ENCODE measurements at places on chromosomes 13 and 19.

GRCh38 chr13:39897636-39898035, 242.2 kb downstream of the COG6 start:
- no peak overlapping the region for H3K4me3 ChIP-seq
- H3K27ac ChIP-seq = no peak overlapping the region
- H3K4me1 ChIP-seq = no peaks in the 10 kb centered on the region
- no peaks in the 10 kb centered on the region for H3K27me3 ChIP-seq
- no peak for DNase-seq
- no peaks in the 10 kb centered on the region for H3K36me3 ChIP-seq

- H3K27me3 ChIP-seq = no peaks in the 10 kb centered on the region
- no peaks in the 10 kb centered on the region for H3K4me1 ChIP-seq
- DNase-seq = no peak
- no peak overlapping the region for H3K27ac ChIP-seq
- no peak overlapping the region for H3K4me3 ChIP-seq
Measured at GRCh38 chr19:38888876-38889275, 10.5 kb downstream of the SIRT2 start.

DNA sequence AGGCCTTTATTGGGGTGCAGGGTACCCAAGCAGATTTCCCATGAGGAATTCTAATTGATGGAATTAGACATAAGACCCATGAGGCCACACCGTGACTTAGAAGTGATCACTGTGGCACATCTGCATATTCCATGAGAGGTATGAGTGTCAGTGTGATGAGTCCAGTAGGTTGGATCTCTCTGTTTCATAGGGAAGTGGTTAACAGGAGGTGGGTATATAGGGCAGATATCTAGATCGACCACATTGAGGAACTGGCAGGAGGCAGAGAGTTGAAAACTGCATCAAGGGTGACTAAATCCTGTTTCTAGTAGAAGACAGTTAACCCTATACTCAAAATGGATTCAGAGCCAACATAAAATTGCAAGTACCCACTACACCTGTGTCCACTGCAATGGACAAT, 68.6 kb upstream of the MIR17HG start:
- H3K4me3 ChIP-seq = no peak overlapping the region
- H3K27me3 ChIP-seq = no peaks in the 10 kb centered on the region
- no peaks in the 10 kb centered on the region for H3K4me1 ChIP-seq

GRCh38 chr13:114102131-114102520, 30.3 kb downstream of the RASA3 start:
- peak overlapping the region; percentile 86 for H3K27ac ChIP-seq
- peaks cover 22% of the 10 kb centered on the region for H3K4me1 ChIP-seq

GRCh38 chr13:112101360-112101930, 34.5 kb downstream of the SOX1 start:
- no peak for DNase-seq
- no peak overlapping the region for H3K27ac ChIP-seq
- no peaks in the 10 kb centered on the region for H3K36me3 ChIP-seq
- no peak overlapping the region for H3K4me3 ChIP-seq
- H3K27me3 ChIP-seq = peaks cover 94% of the 10 kb centered on the region
- H3K4me1 ChIP-seq = peaks cover 10% of the 10 kb centered on the region

DNA sequence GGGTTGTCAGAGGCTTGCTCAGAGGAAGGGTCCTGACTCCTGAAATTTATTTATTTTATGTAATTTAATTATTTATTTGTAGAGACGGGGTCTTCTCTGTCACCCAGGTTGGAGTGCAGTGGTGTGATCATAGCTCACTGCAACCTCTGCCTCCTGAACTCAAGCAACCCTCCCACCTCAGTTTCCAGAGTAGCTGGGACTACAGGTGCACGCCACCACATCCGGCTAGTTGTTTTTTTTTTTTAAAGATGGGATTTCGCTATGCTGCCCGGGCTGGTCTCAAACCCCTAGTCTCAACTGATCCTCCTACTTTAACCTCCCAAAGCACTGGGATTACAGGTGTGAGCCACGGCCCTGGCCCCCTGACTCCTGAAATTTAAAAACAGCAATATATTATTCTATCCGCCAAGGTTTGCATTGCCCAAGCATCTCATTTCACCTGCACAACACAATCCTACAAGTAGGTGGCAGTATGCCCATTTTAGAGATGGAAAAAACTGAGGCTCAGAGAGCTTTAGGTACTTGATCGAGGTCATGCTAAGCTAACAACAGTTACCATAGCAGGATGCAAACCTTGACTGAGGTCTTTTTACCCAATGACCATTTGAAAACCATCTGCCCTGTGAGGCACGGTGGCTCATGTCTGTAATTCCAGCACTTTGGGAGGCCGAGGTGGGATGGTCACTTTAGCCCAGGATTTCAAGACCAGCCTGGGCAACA, 18.1 kb downstream of the ARHGEF18 start:
- DNase-seq = no peak
- H3K27me3 ChIP-seq = no peaks in the 10 kb centered on the region
- peak overlapping the region; percentile 62 for H3K27ac ChIP-seq
- no peaks in the 10 kb centered on the region for H3K36me3 ChIP-seq

GRCh38 chr13:114161644-114162532, 17.2 kb upstream of the CFAP97D2 start:
- H3K27me3 ChIP-seq = peaks cover 4% of the 10 kb centered on the region
- peak; percentile 84 for DNase-seq
- H3K36me3 ChIP-seq = no peaks in the 10 kb centered on the region
- peak overlapping the region; percentile 58 for H3K27ac ChIP-seq

DNA sequence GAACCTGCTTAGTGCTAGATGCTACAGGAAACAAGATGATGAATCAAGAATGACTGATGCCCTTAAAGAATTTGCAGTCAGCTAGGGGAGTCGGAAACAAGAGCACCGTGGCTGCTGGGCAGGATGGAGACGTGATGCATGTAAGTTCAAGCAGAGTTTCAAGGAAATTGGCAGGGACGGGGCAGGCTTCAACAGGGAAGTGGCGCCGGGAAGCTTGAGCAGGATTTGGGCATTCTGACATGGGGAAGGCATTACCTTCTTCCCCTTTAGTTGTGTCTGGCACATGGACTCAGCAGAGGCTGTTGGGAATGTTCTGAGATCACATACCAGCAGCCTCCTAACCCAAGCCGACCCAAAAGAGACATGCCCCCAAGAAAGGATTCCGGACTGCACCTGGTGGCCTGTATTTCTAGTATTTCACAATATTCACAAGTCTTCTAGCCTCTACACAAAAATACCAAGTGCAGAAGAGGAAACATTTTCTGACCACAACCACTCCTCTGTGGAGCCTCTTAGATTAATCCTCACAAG, 138.2 kb downstream of the CRYL1 start:
- H3K27ac ChIP-seq = no peak overlapping the region
- H3K4me1 ChIP-seq = no peaks in the 10 kb centered on the region
- no peak for DNase-seq
- H3K4me3 ChIP-seq = no peak overlapping the region
- H3K27me3 ChIP-seq = no peaks in the 10 kb centered on the region
- H3K36me3 ChIP-seq = no peaks in the 10 kb centered on the region

DNA sequence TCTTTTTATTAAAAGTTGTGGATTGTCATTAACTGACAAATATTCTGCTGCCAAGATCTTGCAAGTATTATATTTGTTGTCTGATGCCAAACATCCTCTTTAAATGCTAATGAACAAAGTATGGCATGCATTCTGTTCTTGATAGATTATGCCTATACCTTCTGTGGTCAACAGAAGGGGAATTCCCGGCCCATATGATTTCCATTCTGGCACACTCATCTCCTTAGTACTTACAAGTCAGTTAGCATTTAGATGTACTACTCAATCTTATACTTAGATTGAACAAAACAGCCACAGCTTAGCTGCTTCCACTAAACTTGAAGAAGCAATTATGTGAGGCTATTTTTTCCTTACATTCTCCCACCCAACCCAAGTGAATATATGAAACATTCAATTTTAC, 246.1 kb upstream of the DACH1 start:
- H3K36me3 ChIP-seq = no peaks in the 10 kb centered on the region
- H3K27ac ChIP-seq = no peak overlapping the region
- H3K27me3 ChIP-seq = no peaks in the 10 kb centered on the region
- H3K4me3 ChIP-seq = no peak overlapping the region
- H3K4me1 ChIP-seq = no peaks in the 10 kb centered on the region

- no peak overlapping the region for H3K4me3 ChIP-seq
- no peaks in the 10 kb centered on the region for H3K36me3 ChIP-seq
- no peaks in the 10 kb centered on the region for H3K4me1 ChIP-seq
- no peak overlapping the region for H3K27ac ChIP-seq
- DNase-seq = no peak
- no peaks in the 10 kb centered on the region for H3K27me3 ChIP-seq
Measured at GRCh38 chr13:57582032-57582431, 49.5 kb upstream of the PCDH17 start.

DNA sequence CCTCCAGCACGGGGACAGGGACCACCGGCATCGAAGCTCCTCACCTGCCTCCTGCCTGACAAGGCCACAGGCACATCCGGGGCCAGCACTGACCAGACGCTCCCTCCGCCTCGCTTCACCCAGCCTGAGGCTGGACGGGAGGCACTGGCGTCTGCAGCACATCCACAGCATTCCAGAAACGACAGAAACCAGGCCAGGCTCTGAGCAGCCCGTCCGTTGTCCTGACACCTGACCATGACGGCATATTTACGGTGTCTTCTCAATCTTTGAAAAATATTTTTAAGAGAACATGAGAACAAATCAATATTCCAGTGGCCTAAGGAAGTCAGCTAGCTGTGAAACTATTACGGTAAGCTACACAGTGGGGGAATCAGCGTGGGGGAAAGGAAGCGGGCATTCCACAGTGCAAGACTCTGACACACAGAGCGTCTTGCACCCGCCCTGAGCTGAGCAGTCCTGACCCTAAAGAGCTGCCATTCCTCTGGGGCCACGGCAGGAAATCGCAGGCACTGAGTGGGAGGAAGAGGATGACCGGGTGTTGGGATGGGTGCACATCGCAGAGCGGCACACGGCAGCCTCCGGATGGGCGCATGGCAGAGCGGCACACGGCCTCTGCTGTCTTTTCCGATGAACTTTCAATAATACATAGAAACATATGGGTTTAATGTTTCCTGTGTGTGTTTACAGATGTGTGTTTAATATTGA, 26.8 kb downstream of the RASA3 start:
- no peak overlapping the region for H3K27ac ChIP-seq
- no peak overlapping the region for H3K4me3 ChIP-seq
- DNase-seq = peak; percentile 9
- peaks cover 10% of the 10 kb centered on the region for H3K4me1 ChIP-seq
- H3K27me3 ChIP-seq = no peaks in the 10 kb centered on the region

- H3K36me3 ChIP-seq = no peaks in the 10 kb centered on the region
- peaks cover 15% of the 10 kb centered on the region for H3K27me3 ChIP-seq
- no peak overlapping the region for H3K27ac ChIP-seq
- H3K4me1 ChIP-seq = no peaks in the 10 kb centered on the region
- DNase-seq = no peak
Measured at GRCh38 chr13:96082640-96083039, 7.3 kb upstream of the HS6ST3 start.

GRCh38 chr13:69264362-69265334, 843.0 kb upstream of the ATXN8OS start:
- H3K4me3 ChIP-seq = no peak overlapping the region
- no peaks in the 10 kb centered on the region for H3K4me1 ChIP-seq
- H3K27ac ChIP-seq = no peak overlapping the region
- no peak for DNase-seq

DNA sequence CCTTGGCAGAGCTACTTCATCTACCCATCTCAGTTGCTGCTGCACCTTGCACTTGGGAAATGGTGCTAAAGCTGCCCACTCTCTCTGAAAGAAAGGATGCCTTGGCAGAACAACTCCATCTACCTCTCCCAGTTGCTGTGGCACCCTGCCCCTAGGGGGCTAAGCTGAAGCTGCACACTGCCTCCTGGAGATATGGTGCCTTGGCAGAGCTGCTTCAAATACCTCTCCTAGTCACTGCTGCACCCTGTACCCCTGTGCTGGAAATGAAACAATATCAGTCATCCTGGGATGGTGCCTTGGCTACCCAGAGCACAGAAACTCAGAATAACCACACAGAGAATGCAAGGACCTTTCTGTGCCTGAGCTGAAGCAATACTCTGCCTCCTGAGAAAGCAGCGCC, 615.8 kb downstream of the DIAPH3 start:
- H3K4me3 ChIP-seq = no peak overlapping the region
- no peaks in the 10 kb centered on the region for H3K4me1 ChIP-seq
- no peaks in the 10 kb centered on the region for H3K27me3 ChIP-seq
- no peaks in the 10 kb centered on the region for H3K36me3 ChIP-seq
- H3K27ac ChIP-seq = no peak overlapping the region

GRCh38 chr19:50312967-50313811, 16.0 kb downstream of the KCNC3 start:
- no peaks in the 10 kb centered on the region for H3K4me1 ChIP-seq
- no peak overlapping the region for H3K27ac ChIP-seq
- H3K27me3 ChIP-seq = peaks cover 63% of the 10 kb centered on the region
- DNase-seq = no peak
- H3K36me3 ChIP-seq = no peaks in the 10 kb centered on the region

DNA sequence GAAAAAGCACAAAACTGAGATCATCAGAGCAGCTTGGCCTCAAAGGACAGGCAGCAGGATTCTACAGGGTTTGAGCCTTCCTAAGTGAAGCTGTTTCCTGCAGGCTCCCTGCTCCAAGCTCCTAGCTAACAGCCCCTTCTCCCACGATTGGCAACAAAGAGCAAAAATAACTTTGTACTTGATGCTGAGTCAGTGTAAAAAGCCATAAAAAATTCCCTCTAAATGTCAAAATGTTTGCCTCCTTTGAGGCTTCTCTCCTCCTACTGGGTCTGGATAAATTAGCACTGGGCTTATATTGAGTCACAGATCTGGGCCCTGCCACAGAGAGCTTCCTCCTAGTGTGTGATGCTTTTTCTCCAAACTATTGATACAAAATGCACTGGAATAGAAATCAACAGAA, 153.3 kb downstream of the TNFRSF19 start:
- H3K36me3 ChIP-seq = no peaks in the 10 kb centered on the region
- no peak for DNase-seq
- H3K4me3 ChIP-seq = no peak overlapping the region

DNA sequence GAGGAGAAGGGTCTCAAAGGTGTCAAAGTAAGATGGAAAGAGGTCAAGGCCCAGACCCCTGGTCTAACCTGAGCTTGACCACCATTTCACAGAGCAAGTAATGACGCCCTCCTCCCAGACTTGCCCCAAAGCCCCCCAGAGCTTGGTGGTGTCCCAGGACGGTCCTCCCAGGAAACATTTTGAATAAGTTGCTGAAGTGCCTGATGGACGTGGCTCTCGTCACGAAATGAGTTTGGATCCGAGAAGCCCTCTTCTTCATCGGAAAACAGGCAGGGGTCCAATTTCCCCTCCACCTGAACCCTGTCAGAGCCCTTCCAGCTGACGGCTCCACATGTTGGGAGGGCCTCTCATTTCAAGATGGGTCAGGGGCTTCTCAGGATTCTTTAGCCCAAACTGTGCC, 54.5 kb upstream of the TPM4 start:
- no peak for DNase-seq
- H3K4me3 ChIP-seq = no peak overlapping the region
- no peaks in the 10 kb centered on the region for H3K27me3 ChIP-seq
- no peak overlapping the region for H3K27ac ChIP-seq
- H3K4me1 ChIP-seq = no peaks in the 10 kb centered on the region
